ENCODE measurements at places on chromosomes 13 and 19.

DNA sequence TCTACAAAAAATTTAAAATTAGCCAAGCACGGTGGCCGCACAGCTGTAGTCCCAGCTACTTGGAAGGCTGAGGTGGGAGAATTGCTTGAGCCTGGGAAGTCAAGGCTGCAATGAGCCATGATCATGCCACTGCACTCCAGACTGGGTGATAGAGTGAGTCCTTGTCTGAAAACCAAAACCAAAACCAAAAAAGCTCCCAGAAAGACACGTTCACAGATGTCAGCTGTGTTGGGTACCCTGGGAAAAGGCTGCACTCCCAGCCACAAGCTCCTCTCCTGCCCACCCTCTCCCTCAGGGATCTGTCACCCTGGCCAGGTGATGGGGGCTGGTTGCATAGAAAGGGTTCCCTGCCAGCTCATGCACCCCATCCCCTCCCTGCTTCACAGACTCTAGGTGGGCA is 53.3 kb downstream of the RNF6 start:
- DNase-seq: no peak

DNA sequence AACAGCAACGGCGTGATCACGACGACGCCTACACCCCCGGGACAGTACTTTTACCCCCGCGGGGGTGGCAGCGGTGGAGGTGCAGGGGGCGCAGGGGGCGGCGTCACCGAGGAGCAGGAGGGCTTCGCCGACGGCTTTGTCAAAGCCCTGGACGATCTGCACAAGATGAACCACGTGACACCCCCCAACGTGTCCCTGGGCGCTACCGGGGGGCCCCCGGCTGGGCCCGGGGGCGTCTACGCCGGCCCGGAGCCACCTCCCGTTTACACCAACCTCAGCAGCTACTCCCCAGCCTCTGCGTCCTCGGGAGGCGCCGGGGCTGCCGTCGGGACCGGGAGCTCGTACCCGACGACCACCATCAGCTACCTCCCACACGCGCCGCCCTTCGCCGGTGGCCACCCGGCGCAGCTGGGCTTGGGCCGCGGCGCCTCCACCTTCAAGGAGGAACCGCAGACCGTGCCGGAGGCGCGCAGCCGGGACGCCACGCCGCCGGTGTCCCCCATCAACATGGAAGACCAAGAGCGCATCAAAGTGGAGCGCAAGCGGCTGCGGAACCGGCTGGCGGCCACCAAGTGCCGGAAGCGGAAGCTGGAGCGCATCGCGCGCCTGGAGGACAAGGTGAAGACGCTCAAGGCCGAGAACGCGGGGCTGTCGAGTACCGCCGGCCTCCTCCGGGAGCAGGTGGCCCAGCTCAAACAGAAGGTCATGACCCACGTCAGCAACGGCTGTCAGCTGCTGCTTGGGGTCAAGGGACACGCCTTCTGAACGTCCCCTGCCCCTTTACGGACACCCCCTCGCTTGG is 966 bp downstream of the JUNB start:
- DNase-seq: peak; percentile 29

- DNase-seq: no peak
These were observed 892.3 kb downstream of the OLFM4 start for GRCh38 chr13:53920916-53921315.

GRCh38 chr19:46902402-46902766 is 41.6 kb downstream of the ARHGAP35 start:
- no peak for DNase-seq

- DNase-seq: no peak
These were observed 36.1 kb downstream of the KLF2 start for GRCh38 chr19:16360738-16361137.

DNA sequence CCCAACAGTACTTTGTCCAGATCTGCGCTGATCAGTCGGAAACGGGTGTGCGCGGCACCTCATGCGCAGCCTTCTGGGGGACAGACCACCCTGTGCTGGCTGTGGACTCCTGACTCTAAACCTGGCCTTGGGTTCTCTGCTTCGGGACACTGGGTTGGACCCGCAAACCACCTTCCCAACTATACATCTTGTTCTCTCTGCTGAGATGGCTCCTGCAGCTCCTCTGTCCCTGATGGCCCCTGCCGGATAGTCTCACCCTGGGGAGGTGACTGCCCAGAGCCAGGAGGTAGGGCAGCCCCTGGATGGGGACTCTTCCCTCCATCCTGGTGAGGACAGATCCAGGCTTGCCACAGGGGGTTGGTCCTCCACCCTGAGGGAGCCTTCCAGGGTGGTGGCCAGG is 23.3 kb downstream of the RFX1 start:
- DNase-seq: no peak

DNA sequence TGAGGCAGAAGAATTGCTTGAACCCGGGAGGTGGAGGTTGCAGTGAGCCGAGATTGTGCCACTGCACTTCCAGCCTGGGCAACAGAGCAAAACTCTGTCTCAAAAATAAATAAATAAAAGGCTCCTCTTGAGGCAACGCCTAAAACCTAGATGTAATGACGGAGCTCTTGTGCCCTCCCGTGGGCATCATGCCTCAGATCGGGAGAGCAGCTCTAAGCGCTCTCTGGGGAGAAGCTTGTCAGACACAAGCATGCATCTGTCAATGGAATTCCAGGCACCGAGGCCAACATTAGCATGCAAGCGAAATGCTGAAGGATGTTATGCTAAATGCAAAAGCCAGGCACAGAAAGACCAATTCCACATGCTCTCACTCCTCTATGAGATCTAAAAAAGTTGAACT is 45.6 kb upstream of the MRI1 start:
- DNase-seq: peak; percentile 79

GRCh38 chr13:23986619-23987018 is 89.3 kb upstream of the C1QTNF9B start:
- DNase-seq: peak; percentile 88

DNA sequence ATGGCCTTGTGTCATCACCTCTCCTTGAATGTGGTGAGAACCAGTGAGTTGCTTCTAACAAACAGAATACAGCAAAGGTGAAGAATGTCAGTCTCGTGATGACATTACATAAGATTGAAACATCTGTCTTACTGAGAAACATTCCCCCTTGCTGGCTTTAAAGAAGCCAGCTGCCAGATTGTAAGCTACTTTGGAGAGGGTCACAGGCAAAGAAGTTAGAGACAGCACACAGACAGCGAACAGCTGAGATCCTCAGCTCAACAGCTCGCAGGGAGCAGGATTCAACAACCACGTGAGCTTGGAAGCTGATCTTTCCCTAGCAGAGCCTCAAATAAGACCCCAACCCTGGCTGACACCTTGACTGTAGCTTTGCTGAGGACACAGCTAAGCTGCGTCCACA is 367.9 kb downstream of the LIG4 start:
- no peak for DNase-seq

GRCh38 chr13:52994051-52994450 is 34.6 kb upstream of the OLFM4 start:
- DNase-seq: no peak
